ENCODE measurements at places on chromosomes 2 and 18.
A peak's percentile ranks its signal among the peaks of the same experiment; 100 is the strongest.

DNA sequence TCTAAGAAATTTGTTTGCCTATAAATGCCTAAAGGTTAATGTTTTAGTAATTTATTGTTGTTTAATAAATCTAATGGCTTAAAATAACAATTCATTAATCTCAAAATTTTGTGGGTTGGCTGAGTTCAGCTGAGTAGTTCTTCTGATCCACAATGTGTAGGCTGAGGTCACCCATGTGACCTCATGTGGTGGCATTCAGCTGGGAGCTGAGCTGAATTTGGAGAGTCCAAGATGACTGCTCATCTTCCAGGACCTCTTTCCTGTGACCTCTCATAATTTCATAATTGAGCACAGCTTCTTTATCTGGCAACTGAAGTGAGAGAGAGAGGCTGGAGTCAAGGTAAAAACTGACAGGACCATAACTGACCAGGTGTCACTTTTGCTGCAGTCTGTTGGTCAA is 132.4 kb downstream of the TXNL1 start:
- no peak for DNase-seq

DNA sequence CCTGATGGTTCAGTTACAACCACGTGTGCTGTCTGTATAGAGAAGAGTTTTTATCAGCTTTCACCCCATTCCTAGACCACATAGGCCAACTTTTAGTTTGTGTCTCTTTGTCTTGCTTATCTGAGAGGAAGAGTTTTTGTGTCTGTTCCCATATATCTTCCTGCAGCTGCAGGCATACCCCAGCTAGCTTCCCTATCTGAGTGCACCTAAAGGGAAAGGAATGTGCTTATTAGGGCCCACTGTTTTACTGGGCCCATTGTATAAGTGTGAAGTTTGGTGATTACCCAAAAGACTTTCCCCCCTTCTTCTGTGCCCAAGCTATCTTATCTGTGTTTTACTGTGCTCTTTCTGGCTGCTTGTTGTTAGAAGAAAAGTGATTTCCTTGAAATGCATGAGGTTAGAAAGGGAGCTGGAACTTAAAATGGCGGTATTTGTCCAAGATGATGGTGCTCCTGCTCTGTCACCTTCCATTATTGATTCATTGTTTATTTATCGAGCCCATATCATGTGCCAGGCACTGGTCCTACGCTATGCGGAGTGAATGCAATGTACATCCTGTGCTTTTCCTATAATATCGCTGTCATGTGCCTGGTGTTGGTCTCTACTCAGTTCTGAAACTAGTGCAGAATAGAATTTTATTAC is 57.2 kb downstream of the NYAP2 start:
- no peak for DNase-seq

DNA sequence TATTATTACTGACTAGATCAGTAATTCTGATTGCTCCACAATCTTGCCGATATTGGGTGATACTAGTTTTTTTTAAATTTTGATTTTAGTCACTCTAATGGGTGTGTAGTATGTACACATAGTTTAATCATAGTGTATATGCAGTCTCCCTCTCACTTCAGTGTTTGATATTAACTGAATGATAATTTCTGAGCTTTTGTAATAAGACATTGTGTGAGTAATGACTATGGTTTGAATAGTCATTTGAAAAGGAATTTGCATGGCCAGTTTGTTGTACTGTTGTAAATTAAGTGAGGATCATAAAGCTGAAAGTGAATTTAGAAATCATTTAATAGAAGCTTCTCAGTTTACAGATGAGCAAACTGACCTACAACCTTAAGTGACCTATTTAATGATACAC is 33.4 kb downstream of the USP14 start:
- DNase-seq = no peak

DNA sequence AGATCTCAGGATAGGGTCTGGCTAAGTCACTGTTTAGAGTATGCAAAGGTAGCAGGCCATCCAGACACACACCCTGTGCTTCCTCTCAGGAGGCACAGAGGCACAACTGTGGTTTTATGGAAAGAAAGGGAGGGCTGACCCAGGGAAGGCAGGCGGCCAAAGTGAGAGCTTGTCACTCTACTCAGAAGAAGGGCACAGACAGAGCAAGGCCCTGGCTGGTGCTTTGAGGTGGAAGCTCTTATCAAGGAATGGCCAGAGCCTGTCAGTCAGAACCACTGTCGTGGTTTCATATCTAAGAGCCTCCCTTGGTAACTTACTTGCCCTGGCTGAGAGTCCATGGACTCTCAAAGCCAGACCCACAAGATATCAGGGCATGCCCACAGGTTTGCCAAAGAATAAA is 40.7 kb downstream of the SLC9A2 start:
- no peak for DNase-seq

- DNase-seq = no peak
Measured at GRCh38 chr2:213787869-213788268, 503.6 kb downstream of the SPAG16 start.

DNA sequence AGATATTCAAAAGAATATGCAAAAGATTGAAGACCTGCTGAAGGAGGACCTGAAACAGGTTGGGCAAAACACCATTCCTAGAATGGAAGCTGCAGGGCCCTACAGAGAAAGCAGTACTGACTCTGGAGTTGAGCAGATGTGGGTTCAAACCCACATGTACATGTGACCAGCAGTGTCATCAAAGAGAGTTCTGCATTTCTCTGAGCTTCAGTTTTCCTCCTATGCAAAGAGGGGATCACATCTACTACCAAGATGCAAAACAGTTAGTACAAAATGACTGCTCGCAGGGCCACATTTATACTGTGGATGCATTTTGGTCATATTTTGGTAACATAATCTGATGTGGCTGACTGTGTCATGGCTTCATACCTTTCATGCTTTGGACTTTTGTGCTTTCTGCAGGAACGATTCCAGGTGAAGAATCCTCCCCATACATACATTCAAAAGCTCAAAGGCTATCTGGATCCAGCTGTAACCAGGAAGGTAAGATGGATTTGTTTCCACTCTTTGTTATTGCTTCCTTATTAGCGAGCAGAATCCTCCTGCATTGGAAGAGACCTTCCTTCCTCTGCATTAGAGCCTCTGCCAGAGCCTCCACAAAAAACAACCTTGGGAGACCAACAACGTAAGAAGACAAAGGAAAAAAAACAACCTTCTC is 174.8 kb downstream of the PRPF40A start:
- no peak for DNase-seq

- DNase-seq = peak; percentile 11
Measured at GRCh38 chr2:192741889-192742288, 547.2 kb upstream of the TMEFF2 start.

DNA sequence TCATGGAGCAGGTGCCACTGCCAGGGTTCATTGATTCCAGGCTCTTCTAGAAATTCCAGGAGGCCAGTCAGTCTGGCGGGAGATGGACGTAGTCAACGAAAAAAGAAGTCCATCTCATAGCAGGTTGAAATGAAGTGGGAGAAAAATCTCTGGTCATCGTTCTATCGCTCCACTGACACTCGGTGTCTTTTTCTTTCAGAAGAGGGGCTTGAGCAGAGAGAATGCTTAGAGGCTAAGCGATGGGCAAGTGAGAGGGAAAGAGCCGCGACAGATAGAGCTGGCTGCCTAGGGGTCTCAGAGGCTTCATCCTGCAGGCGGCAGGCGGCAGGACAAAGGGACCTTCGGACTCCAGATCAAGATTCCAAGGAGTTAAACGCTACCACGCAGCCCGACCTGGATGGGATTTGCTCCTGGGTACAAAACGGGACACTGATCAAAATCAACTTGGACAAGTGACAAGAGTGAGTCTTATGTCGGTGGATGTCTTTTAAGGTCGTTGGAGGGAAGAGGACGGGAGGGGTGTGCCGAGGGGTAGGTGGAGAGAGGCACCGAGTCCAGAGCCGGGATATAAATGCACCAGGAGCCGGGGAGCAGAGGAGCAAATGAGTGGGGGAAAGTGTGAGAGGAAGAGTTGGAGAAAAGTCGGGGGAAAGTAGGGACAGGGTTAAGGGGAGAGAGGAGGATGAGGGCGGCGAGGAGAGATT is 677 bp upstream of the TMEM178A start:
- peak; percentile 84 for DNase-seq

DNA sequence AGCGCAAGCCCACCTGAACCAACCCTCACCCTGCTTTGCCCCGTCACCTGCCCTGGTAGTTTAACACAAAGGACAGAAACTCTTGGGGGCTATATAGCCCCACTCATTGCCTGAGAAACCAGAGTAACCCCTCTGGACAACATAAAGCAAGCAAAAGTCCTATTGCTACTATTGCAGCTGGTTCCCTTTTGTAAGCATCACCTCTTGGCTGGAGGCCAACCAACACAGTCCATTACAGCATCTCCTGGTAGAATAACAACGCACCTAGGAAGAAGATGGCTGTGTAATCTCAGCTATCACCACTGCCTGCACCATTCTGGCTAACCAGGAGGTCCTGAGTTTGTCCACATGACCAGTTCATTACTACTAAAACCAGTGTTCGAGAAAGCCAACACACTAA is 36.4 kb downstream of the FLACC1 start:
- no peak for DNase-seq
